Common myeloid progenitor, CD34-positive (primary cell): ENCODE measurements at places on chromosomes 7 and 10.

DNA sequence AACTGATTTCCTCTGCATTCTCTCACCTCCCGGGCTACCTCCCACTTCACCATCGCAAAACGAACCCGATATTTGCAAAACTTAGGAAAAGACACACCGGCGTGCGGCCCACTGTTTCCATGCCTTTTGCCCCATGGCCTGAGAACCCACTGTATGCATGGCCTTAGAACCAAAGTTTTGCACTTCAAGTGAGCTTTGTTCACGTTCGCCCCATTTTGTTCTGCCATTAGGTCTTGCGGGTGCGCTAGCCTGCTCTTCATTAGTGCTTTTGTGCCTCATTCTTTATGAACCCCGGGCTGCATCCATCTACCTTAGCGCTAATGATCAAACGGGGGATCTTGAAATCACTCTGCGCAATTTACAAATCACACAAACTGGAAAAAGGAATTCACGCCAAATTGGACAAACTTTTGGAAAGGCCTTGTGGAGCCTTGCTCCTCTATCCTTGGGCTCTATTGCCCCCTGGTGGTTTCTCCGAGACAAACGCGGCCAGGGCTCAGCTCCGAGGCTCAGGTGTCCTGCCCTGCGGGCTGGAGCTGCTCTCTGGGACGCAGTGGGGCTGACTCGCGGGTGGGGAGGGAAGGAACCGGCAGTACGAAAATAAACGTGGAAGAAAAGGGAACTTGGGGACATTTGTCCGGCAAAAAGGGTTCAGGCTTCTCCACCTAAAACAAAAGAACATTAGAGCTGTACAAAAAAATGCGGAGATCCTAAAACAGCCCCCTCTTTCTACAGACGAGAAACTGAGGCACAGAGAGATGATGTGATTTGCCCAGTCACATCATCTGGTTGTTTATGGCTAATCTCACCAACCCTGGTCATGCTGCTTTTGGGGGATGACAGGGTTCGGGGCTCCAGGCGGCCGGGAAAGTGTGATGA is 300.4 kb upstream of the NFE2L3 start:
- DNase-seq, result peak; percentile 74

GRCh38 chr7:90923541-90923997 is 327.4 kb downstream of the CDK14 start:
- DNase-seq, result no peak

GRCh38 chr10:117136391-117136975 is 1.6 kb downstream of the VAX1 start:
- DNase-seq, result no peak

- no peak for DNase-seq
Measured at GRCh38 chr10:27911011-27911410, 87.9 kb downstream of the ODAD2 start.

GRCh38 chr10:81081887-81082620 is 544.4 kb downstream of the SH2D4B start:
- peak; percentile 13 for DNase-seq

DNA sequence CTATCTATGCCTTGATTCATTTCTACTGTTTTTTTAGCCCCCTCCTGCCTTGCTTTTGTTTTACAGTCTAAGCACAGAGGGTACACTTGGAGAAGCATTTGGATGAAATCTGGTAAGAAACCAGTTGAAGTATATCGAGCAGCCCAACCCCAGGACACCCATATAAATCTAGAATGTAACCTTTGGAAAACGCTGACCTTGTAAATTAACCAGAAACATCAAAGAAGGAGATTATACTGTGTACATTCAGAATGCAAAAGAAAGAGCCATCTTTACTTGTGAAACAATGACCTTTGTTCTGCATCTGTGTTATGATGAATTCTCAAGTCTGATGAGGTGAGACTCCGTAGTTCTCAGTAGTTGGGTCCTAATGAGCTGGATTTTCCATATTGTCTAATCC is 49.3 kb upstream of the RAB18 start:
- no peak for DNase-seq

DNA sequence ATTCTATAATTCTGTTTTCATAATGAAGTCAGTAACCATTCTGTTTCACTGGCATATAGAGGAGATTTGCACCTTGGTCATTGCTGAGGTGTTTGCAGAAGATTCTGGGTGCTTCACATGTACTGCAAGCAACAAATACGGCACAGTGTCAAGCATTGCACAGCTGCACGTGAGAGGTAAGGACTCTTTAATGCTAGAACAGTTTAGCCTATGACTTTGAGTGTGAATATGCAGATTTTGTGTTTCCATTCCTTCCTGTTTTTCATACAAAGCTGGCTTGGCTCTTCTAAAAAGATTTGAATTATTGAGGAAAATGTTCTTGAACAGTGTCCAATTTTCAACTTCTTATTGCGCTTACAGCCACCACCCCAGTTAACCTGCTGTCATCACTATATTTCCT is 56.4 kb downstream of the MYPN start:
- no peak for DNase-seq

DNA sequence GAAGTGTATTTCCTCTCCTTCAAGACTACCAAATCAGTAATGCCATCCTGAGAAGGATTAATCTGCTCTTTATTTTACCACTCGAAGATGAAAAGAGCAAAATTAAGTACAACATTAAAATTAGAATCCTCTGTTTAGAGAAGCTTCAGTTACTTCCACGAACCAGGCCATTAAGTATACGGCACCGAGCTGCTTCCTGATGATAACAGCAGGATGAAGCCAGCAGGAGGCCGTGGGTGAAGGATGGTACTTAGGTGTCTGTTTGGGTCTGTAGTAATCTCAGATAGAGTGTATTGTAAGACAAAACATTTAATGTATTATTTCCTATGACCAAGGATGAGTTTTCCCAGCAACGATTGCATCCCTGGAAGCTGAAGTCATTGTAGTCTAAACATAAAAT is 362.8 kb downstream of the SFMBT2 start:
- peak; percentile 78 for DNase-seq

DNA sequence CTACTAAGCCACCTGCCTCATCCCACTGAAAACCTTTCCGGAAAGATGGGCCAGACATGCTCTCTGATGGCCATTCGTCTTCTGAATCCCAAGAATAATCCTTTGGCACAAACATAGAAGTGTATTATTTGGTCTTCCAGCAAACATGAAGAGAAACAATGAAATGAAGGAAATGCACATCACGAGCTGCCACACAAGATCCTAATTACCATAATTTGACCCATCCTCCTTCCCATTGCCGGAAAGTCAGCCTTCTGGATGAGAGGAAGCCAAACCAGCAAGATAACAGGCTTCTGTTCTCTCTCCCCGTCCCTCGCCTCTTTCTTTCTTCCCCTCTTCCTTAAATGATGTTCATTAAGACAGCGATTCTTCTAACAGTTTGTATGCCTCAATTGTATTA is 218.9 kb upstream of the KMT2E start:
- no peak for DNase-seq

- no peak for DNase-seq
Measured at GRCh38 chr7:28575241-28575643, 162.9 kb downstream of the CREB5 start.

DNA sequence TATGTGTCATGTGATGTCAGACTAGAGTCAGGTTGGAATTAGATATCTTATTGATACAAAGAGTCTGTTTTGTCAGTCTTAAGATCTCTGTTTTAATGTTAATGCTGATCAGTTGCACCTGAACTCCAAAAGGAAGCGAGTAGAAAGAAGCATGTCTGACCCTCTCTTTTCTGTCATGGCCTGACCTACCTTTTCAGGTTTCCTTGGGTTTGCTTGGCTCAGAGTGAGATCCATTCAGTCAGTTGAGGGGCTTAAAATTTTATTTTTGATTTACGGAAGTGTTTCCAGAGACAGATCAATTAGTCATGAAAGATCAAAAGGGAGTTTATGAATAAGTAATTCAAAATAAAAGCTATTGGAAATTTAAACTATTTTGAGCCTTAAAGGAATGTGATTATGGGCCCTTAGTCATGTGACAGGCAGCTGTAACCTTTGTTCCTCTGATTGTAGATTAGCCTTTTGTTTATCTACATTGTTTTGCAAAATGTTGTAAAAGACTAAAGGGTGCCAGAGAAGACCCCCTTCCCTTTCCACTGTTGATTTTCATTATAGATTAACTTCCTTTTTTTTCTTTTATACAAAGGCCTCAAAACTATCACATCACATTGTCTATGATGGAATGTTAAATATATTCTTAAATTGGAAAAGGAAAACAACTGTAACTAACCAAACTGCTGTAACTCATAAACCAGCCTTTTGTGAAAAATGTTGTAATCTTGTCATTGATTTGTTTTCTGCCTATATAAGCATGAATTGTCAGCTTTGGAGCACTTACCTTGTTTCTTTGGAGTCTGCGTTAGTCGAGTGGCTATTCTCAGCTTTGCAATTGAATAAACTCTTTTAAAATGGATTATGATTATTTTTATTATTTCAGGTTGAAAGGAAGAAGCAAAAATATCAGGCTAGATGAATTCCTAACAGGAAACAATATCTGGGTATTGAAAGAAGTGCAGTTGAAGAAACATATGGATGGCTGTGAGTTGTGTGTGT is 195.5 kb upstream of the MBL2 start:
- DNase-seq, result no peak

DNA sequence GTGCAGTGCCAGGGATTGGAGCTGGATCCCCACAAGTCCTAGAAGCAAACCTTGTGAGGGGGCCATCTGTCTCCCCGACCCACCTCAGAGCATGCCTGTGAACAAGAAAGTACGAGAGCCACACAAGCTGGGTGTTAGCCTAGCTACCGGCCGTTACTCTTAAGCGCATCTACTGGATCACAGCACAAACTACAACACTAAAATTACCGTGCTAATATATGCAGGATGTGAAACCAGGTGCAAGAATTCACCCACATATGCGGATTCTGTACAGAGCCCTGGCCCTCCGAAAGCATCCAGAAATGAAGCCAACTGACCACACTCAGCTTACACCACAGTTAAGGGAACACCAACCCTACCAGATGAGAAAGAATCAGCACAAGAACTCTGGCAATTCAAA is 16.0 kb upstream of the PRSS1 start:
- DNase-seq, result no peak

- DNase-seq, result no peak
Measured at GRCh38 chr7:86706406-86706805, 62.7 kb downstream of the GRM3 start.

DNA sequence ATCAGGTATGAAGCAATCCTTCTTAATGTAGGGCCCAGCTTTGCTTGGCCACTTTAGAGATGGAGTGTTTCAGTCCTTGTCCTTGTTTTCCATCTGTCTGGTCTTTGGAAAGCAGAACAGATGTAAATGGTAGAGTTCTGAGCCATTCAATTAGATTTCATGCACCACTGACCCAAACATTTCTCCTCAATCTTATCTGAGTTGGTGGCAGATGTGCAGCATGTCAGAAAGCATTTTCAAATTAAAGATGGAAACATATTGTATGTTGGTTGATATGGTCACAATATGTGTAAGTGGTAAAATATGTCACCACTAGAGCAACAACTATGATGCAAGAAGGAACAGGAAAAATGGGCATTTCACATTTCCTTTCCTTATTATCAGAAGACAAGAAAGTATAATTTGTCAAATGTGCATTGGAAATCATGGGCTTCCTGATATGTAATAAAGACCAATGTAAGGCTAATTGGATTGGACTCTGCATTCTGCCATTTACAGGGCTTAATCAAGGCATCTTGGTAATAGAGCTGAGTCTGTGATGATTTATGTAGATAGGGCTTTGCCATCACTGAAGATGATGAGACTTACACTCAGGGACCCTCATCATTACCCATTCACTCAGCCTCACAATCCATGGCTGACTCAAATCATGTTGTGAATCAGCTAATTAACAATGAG is 750.7 kb downstream of the NRG3 start:
- no peak for DNase-seq

DNA sequence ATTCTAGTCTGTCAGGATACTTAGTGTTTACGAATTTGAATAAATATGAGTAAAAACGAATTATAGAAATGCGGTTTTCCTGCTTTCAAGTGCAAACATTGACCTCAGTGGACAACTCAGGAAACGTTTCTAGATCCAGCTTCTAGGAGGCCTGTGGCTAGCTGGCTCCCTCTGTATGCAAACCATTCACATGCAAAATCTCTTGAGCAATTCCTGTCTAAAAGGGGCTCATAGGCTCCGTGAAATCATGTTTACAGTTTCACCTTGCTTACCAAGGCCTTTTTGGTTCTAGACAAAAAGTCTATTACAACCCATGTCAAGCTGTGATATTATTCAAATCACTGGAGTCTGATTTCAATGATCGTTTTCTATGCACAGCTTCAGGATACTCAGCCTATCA is 364.5 kb downstream of the DPP6 start:
- no peak for DNase-seq

GRCh38 chr10:51667678-51668335 is 31.6 kb downstream of the CSTF2T start:
- DNase-seq, result peak; percentile 37

- peak; percentile 62 for DNase-seq
Measured at GRCh38 chr7:81684514-81685269, 85.2 kb downstream of the HGF start.

DNA sequence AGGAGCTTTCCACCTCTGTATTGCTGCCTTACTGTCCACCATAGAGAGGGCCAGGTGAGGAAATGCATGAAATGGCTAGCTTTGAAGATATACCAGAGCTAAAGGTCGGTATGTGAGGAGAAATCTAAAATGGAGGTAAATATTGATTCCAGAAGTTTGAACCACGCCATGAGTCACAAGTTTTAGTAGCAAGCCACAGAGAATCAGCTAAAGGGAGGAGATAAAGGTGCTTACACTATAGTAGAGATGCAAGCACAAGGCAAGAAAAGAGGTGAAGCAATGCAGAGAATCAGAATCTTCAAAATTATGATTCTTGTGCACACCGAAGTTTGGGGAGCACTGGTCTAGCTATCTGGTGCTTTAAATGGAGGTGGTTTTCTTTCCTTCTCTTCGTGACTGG is 3.0 kb upstream of the GSAP start:
- DNase-seq, result no peak

GRCh38 chr10:103040418-103040817 is 122.3 kb downstream of the CNNM2 start:
- DNase-seq, result no peak

GRCh38 chr10:35852721-35853120 is 210.6 kb upstream of the FZD8 start:
- DNase-seq, result no peak

- DNase-seq, result no peak
Measured at GRCh38 chr7:1170741-1171501, 10.9 kb upstream of the ZFAND2A start.

DNA sequence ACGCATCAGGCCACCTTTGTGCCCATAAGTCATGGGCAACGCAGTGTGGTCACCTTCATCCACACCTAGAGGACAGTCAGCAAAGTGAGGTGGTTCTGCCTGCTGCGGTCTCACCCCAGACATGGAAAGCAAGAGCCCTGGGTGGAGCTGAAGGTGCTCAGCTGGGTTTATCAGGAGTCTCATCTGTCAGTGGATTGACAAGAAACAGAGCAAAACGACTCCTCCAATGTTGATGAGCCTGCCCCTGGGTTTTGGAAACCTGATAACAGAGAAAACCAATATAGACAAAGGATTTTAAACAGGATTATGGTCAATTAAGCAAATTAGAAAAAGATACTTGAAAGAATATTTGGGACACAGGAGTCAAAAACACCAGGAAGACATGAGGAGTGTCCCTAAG is 229.3 kb upstream of the PRSS58 start:
- no peak for DNase-seq
